NCI-H1417 (cell line): ENCODE measurements at places on chromosomes 5 and 9.
A peak's percentile ranks its signal among the peaks of the same experiment; 100 is the strongest.

- DNase-seq = no peak
Measured at GRCh38 chr5:67221487-67222242, 25.1 kb upstream of the CD180 start.

DNA sequence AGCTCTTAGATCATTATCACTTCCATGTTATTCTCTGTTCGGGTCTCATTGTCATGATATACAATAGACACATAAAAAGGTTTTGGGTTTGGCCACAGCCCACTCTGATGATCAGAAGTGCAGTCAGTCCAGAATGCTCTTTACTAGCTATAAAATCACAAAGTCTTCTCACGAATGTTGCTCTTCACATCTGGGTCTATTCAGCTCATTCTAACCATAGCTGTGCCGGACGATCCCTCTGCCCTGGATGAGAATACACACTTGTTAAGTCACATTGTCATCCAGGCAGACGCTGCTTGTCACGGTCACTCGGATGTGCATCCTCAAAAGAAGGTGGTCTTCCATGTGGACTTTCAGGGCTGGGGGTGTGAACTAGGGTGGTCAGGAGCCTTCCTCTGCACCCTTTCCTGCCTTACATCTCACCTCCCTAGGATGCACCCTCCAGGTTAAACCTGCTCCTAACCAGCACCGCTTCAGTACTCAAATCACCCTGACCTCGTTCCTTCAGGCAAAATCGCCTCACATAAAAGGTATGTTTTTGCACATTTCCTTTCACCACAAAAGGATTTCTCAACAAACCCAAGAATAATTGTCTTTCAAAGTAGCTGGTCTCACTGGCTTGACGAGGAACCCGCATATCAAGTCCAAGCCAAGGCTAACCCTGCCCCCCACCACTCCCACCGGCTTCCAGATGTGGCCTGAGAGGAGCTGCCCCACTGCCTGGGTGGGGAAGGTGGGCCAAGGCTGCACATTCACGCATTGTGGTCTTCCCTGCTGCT is 21.9 kb downstream of the ANKH start:
- no peak for DNase-seq

- DNase-seq = no peak
Measured at GRCh38 chr5:170173227-170173626, 59.6 kb upstream of the C5orf58 start.

- DNase-seq = no peak
Measured at GRCh38 chr9:37165644-37166043, 45.3 kb downstream of the ZCCHC7 start.

GRCh38 chr5:95932941-95933340 is 28.7 kb downstream of the ELL2 start:
- DNase-seq = no peak

- DNase-seq = no peak
Measured at GRCh38 chr5:1930880-1931603, 48.3 kb upstream of the IRX4 start.

DNA sequence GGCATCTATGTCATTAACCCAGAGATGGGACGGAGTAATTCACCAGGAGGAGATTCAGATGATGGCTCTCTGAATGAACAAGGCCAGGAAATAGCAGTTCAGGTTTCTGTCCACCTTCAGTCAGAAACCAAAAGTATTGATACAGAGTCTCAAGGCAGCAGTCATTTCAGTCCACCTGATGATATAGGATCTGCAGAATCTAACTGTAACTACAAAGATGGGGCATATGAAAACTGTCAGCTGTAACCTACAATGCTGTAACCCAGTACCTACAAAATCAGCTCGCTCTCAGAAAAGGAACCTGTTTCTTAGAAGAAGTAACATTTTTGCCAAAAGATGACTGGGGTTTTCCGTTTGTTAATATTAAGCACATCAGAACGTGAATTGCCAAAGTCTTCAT is 14.7 kb downstream of the MFAP3 start:
- DNase-seq = no peak

GRCh38 chr5:73692166-73692640 is 66.2 kb downstream of the ARHGEF28 start:
- no peak for DNase-seq

GRCh38 chr5:160260006-160260775 is 30.9 kb downstream of the FABP6 start:
- no peak for DNase-seq

GRCh38 chr5:1375871-1376810 is 31.2 kb upstream of the CLPTM1L start:
- DNase-seq = no peak

DNA sequence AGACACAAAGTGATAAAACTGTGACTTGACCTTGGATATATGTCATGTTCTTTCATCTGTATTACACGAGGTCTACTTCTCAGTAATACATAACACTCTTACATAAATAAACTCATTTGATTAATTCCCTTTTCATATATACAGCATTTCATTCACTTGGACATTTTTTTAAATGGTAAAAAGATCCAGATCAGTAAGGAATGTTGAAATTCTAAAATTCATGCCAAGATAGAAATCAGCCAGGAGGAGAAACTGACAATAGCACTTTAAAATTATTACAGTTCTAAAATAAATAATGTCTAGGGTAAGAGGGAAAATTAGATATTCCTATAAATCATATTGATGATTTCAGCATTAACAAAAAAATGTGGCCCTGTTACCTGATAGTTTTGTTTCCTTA is 46.2 kb upstream of the POU5F2 start:
- no peak for DNase-seq

- DNase-seq = no peak
Measured at GRCh38 chr9:75429531-75430475, 341.5 kb downstream of the OSTF1 start.

DNA sequence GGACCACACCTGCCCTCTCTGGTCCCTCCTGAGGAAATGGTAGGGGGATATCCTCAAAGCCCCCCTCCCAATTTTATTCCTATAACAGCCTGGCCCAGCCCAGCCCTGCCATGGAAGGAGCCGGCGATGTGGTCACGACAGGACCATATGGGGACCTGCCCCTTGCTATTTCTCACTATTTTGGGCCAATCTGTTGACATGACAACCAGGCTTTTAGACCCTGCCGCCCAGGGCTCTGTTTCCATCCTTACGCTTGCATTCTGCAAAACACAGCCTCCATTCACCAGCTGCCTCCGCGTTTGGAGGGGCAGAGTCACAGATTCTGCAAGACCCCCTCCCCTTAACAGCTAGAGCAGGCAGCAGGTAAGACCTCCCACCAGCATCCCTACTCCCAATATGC is 112.2 kb downstream of the GABBR2 start:
- DNase-seq = no peak

DNA sequence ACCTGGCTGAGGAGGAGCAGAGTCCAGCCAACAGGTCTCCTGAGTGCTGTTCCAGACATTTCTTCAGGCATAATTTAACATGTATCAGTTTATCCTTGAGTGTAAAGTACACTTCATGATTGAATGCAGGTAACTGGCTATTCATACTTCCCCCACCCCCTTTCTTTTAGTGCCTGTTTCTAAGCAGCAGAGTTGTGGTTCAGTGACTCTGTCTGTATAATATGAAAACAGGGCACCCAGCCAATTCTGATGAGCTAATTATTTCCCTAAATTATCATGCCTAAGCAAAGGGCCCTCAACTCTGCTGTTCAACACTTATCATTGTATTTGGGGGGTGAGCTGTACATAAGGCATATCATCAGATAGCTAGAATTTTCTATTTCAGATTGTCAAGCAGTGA is 51.9 kb upstream of the ZSWIM6 start:
- DNase-seq = peak; percentile 94

DNA sequence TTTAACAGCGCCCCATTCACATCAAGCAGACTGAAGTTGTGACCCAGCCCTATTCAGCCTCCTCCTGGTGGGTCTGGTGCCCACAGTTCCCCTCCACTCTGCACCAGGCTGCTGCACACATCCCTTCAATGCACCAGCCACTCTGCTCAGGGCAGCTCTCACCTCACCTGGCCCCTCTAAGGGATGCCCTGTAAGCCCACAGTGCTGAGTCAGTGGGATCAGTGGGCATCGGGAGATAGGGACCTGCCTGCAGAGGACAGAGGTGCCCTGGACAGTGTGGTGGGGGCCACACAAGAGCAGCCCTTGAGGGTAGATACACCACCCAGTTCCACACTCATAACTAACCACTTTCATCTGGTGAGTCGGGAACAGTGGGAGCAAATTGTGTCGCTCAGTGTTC is 38.3 kb upstream of the S1PR3 start:
- DNase-seq = no peak

- no peak for DNase-seq
Measured at GRCh38 chr5:131270809-131271208, 7.0 kb downstream of the CDC42SE2 start.
